ENCODE measurements at places on chromosomes 3 and 15. TPM values are rescaled to one million over a fixed set of nuclear protein-coding genes. Genes with fewer than 3 reads are reported as not detected.
A peak's percentile ranks its signal among the peaks of the same experiment; 100 is the strongest.

GRCh38 chr15:39618063-39618823, 37.4 kb downstream of the THBS1 start:
- DNase-seq: no peak

The GPR27 gene
- 2.3 TPM for total RNA-seq

The CA12 gene
- total RNA-seq: 4.7 TPM

GRCh38 chr3:107915706-107916105, 175.1 kb downstream of the CD47 start:
- DNase-seq: no peak

DNA sequence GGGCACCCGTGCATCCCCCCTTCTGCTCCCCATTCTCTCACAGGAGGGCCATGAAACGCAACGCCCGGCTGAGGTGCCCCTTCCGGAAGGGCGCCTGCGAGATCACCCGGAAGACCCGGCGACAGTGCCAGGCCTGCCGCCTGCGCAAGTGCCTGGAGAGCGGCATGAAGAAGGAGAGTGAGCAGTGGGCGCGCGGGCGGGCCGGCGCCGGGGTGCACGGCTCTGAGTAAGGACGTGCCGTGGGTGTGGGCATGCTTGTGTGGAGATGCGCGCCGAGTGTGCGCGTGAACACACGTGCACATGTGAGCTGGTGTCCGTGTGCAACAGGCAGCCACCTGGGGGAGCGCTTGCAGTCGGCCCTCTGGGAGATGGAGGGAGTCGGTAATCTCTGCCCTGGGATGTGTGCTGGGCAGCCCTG, 28.1 kb downstream of the NR1I2 start:
- DNase-seq: peak; percentile 35

DNA sequence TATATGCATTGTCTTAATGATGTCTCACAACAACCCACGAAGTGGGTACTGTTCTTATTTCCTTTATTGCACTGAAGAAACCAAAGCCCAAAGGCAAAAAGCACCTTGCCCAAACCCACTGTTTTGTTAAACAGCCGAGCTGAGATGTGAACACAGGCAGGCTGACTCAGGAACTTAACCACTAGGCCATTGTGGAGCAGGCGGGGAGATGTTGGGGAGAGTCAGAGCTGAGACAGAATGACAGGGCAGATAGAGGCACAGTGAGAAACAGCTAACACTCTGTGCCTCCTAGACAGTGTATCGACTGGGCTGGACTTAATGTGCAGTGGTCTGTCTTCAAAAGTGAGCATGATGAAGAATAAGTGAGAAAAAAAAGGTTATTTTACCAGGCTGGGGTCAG, 56.5 kb downstream of the RPLP1 start:
- DNase-seq: no peak

- peak; percentile 29 for DNase-seq
Observed at GRCh38 chr3:98788651-98789050, 25.5 kb downstream of the ST3GAL6 start.

- no peak for DNase-seq
Observed at GRCh38 chr3:185956244-185956643, 18.4 kb upstream of the TRA2B start.

GRCh38 chr3:178504128-178504527, 32.1 kb upstream of the KCNMB2 start:
- DNase-seq: no peak

DNA sequence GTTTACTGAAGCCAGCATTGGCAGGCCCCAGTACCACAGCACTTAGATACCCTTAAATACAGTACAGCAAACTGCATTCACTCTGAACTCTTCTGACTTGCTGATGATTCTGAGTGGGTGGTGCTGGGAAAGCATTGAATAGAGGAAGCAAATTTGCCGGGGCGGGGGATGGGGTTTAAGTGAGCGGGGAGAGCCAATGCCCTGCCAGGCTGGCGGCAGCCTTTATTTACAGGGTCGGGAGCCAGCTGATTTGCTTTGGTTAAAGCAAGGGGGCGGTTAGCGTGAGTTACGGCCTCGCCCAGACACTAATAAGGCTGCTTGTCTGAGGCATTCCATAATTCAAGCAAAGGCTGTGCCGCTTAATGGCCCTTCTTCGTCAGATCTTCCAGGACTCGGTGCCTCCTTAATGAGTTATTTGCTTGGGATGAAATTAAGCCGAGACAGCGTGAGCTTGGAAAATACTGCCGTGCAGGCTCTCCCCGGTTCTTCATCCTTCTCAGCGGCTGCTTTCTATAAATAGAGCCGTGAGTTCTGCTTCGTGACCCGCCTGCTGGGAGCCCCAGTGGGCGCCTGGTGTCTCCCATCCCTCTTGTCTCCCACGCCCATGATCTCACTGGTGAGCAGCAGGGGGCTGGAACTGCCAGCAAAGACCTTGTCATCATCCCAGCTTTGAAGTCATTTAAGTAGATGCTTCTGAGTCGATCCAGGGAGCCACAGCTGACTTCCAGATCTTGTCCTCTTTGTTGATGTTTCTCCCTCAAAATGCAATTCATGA, 25.8 kb downstream of the SPSB4 start:
- DNase-seq: no peak

DNA sequence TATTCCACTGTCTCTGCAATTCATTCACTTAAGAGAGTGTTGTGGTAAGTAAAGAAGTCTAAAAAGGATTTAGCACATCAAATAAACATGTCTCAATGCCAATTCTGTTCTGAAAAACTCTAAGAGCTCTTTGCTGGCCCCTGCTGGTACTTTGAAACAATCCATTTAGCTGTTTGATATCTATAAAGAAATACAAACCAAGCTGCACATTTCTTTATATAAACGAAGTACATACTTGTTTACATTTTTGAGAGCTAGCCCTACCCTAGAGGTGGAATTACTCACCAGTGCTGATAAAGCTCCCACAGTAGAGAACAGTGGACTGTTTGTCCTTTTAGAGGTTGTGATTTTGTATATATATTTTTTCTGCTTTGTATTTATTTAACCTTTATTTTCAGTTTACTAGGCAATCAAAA, 75.5 kb downstream of the NEDD4 start:
- peak; percentile 16 for DNase-seq

GRCh38 chr3:15331072-15331605, 1.2 kb downstream of the SH3BP5 start:
- no peak for DNase-seq

DNA sequence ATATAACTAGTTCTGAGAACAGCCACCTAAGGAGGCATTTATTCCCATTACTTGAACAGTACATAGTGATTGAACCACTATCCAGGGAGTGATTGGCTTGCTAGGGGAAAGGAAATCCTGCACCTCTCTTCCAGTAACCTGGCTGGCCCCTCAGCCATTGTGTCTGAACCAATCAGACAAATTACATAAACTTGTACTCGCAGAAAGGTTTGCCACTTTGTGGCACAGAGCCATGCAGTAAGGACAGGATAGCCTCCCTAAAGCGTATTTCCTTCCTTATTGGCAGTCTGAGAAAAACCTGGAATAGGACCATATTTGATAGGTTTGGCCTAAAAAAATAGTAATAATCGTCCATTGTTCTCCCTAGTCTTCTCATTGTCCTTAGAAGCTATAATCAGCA, 19.0 kb downstream of the CMSS1 start:
- DNase-seq: no peak

The MB21D2 gene
- total RNA-seq: 3.4 TPM

GRCh38 chr3:50147861-50148260, 7.3 kb upstream of the SEMA3F start:
- no peak for DNase-seq

DNA sequence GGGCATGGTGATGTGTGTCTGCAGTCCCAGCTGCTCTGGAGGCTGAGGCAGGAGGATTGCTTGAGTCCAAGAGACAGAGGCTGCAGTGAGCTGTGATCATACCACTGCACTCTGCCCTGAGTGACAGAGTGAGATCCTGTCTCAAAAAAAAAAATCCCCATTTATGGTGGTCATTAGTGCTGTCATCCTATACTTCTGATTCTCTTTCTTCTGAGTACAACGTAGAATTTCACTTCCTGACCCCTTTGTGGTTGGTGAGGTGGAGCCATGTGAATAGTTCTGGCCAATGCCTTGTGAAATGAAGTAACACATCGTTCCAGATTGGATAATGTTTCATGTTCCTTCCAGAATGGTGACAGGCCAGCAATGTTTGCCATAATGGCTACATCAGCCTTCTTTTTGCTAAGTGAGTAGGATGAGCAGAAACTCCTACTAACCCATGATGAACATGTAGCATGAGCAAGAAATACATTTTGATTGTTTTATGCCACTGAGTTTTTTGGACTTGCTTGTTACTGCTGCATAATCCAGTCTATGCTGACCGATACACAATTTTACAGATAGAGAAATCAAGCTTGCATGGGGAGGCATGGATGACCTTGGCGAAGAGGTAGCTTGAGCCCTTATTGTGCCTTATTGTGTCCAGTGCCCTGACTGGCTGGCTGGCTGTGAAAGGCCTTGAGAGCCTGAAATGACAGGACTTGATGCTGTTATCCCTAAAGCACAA, 30.9 kb upstream of the TLE3 start:
- no peak for DNase-seq

The RSRC1 gene
- total RNA-seq: 63.4 TPM

The HTR3E gene
- not detected for total RNA-seq

The OCA2 gene
- 20.5 TPM for total RNA-seq

DNA sequence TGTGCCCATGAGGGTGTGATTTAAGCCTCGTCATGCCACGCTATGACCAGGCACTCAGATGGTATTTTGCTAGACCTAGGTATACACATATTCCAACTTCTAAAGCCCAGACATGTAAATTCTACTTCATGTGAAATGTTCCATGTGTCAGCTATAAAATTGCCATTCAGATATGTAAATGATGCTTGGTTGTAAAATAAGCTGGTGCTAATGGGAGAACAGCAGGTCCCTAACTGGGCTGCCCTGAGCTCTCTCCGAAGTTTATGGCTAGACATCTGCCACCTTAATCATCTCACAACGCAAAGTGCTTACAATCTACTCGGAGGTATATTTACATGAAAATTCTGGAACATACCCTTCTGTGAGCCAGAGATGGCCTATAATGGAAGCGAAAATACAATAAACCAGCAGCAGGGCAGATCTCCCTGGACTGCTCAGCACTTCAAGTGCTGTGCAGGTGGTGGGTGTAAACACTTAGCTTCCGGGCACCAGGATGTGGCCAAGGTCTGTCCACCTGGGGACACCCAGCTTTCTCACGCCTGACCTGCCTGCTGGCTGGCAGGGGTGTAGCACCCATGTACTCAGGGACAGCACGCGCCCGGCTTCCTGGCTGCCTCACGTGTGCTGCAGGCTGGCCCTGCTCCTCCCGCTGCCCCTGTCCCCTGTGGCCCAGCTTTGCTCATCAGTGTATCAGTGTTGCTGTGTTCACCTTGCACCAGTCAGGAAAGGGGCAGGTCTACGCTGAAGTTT, 82.0 kb downstream of the CHDH start:
- DNase-seq: no peak

The PROS1 gene
- 84.4 TPM for total RNA-seq
